ENCODE measurements at places on chromosomes 5 and 9. TPM values are rescaled to one million over a fixed set of nuclear protein-coding genes. Genes with fewer than 3 reads are reported as not detected.

GRCh38 chr5:142685418-142686209 is at the start of gene FGF1:
Gene FGF1, minus strand, starts transcription at chr5:142686090. Its CDS starts 71,963 bp downstream, at chr5:142614127.
- DNase-seq = no peak

The C8G gene
- 15.7 TPM for total RNA-seq

GRCh38 chr5:172506921-172507320 is 52.6 kb upstream of the SH3PXD2B start:
- no peak for DNase-seq

The TMEM171 gene
- total RNA-seq = 1.3 TPM

The PCDHA10 gene
- total RNA-seq = 13.8 TPM

- no peak for DNase-seq
Measured at GRCh38 chr9:108621991-108622855, 233.6 kb downstream of the ACTL7B start.

DNA sequence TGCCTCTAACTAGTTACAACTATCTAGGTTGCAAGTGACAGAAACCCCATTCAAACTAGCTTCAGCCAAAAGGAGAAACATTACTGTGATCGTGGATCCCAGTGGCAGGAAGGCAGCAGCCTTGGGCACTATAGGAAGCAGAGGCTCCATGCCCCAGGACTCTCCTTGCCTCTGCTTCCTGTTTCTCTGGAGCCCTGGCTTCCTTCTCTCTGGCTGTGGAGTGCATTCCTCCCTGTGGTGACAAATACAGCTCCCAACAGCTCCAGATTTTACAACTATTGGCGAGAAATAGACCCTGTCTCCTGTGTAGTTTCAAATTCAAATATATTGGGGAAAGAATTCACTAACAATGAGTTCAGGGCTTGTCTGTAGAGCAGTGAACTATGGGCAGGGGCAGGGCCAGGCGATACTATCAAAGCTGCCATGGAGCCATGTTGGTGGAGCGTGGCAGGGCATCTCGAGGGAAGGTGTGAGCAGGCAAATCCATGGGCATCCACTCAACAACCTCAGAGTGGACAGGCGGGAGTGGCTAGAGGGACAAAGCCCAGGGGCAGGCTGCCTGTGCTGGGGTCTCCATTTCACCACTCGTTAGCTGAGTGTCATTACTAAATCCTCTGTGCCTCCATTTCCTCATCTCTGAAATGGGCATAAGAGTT is 189.5 kb downstream of the ERCC6L2 start:
- no peak for DNase-seq

The CAMSAP1 gene
- 15.6 TPM for total RNA-seq

- DNase-seq = no peak
Measured at GRCh38 chr5:15031180-15031579, 159.6 kb upstream of the ANKH start.

GRCh38 chr5:17105744-17106418 is 111.5 kb upstream of the BASP1 start:
- peak; percentile 74 for DNase-seq

The ANKRD31 gene
- total RNA-seq = 0.60 TPM

DNA sequence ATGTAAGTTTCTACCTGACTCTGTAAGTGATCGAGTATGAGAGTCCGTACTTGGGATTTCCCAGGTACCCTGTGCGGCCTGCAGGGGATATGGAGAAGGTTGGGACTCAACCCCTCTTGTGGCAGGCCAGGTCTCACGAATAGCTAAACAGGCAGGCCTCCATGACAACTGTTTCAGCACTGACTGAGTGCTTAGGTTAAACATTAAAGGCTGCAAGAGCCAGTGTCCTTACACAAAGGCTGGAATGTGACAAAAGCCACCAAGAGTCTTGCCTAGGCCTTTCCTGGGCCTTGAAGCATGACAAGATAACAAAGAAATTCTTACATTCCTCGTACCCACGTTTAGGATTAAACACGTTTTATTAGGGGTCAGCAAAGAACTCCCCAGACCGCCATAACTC is 58.6 kb downstream of the THBS4 start:
- DNase-seq = peak; percentile 55

- no peak for DNase-seq
Measured at GRCh38 chr9:125694478-125694877, 12.5 kb downstream of the MAPKAP1 start.

The AFAP1L1 gene
- 1.3 TPM for total RNA-seq

The PHYHD1 gene
- 20.3 TPM for total RNA-seq

DNA sequence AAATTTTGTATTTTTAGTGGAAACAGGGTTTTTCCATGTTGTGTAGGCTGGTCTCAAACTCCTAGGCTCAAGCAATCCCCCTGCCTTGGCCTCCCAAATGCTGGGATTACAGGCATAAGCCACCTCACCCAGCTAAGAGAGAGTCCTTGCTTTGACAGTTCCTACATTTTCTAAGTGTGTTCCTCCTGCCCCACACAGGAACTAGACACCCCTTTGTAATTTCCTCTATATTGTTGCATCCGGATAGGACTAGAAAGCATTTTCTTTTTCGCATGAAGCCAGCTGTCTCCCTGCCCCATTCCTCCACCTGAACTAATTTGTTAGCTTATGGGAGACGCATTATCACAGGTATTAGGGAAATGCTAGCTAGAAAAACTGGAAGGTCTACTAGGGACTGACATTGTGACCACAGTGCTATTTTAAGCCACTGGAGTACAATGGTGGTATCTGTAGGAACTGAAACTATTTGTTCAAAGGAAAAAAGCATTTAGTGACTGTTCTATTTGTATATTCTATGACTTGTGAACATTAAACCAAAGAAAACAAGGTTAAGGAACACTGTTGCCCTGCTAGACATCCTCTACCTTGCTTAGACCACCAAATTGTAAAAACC is 214.1 kb downstream of the SMARCA2 start:
- no peak for DNase-seq

GRCh38 chr5:65969539-65970393 is 43.4 kb downstream of the ERBIN start:
- no peak for DNase-seq

The MARCOL gene
- not detected for total RNA-seq

- DNase-seq = no peak
Measured at GRCh38 chr5:136375920-136376319, 10.6 kb upstream of the TRPC7 start.

The LCN9 gene
- 2.6 TPM for total RNA-seq

DNA sequence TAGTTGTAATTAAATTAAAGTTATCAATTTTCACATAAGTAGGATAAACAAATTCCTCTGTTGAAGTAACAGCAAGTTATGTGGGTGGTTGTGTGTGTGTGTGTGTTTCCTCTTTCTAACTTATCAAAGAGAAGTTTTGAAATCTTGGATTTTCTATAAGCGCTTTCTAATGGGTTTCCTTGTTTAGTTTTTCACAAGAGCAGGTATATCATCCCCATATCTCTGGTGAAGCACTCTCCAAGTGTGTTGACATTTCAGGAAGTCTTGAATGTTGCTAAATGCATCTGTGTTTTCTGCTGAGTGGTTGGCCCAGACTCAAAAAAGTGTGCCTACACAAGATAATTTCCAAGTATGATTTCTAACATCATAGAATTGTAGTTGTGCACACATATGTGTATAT is 43.3 kb downstream of the PRDM6 start:
- no peak for DNase-seq

DNA sequence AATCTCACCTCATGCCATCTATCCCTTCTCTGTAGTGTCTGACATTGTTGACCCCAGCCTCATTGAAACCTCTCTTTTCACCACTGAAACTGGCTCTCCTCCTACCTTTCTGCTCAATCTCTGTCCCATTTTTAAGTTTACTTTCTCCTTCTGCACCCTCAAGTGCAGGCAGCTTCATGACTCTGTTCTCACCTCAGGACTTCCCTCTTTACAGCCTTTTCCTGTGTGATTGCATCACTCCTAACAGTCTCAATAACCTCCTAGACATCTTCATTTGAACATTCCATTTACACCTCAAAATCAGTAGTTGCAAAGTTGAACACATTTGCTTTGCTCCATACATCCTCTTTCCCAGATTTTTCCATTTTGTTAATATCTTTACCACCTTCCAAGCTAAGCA is 172.1 kb downstream of the RASEF start:
- DNase-seq = no peak

- DNase-seq = no peak
Measured at GRCh38 chr5:58048954-58049353, 410.9 kb downstream of the PLK2 start.

The PGM5 gene
- total RNA-seq = 35.2 TPM

DNA sequence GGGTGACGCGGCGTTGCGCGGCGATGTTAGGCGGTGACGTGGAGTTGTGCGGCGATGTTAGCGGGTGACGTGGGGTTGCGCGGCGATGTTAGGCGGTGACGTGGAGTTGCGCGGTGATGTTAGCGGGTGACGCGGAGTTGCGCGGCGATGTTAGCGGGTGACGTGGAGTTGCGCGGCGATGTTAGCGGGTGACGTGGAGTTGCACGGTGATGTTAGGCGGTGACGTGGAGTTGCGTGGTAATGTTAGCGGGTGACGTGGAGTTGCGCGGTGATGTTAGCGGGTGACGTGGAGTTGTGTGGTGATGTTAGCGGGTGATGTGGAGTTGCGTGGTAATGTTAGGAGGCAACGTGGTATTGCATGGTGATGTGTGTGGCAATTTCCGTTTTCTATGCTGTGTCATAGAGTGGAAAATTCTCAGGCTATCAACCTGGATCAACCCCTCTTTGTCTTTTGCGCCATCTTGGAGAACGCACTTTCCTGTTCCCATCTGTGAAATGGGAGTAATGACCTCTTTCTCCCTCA is 76.0 kb downstream of the ANKRD33B start:
- no peak for DNase-seq

DNA sequence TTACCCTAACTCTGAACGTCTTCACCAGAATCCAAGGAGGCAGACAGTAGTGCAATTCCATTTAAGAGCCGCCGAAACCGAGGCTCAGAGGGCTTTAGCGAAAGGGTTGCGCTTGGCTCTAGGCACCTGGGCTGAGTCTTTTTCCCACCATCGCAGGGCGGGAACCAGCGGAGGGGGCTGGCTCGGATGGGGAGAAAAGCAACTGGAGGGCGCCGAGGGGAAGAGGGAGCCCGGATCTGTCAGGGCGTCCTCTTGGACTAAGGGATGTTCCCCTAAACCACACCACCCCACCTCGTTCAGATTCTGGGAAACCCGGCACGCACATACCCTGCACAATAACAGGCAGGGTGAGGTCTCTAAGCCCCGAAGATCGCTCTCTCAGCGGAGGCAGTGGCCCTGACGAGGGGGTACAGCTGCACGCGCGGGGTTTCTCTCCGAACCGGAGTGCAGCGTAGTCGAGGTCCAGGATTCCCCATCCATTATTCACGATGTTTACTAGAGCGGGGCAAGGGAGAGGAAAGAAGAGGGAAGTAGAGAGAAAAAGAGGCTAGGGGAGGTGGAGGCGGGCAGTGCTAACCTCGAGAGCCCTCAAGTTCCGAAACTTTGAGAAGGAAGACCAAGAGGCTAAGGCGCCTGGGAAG is 1.3 kb upstream of the POU4F3 start:
- DNase-seq = no peak

- DNase-seq = no peak
Measured at GRCh38 chr9:115810166-115810565, 343.4 kb upstream of the PAPPA start.

GRCh38 chr5:149313151-149313841 is 32.0 kb upstream of the GRPEL2 start:
- DNase-seq = no peak

DNA sequence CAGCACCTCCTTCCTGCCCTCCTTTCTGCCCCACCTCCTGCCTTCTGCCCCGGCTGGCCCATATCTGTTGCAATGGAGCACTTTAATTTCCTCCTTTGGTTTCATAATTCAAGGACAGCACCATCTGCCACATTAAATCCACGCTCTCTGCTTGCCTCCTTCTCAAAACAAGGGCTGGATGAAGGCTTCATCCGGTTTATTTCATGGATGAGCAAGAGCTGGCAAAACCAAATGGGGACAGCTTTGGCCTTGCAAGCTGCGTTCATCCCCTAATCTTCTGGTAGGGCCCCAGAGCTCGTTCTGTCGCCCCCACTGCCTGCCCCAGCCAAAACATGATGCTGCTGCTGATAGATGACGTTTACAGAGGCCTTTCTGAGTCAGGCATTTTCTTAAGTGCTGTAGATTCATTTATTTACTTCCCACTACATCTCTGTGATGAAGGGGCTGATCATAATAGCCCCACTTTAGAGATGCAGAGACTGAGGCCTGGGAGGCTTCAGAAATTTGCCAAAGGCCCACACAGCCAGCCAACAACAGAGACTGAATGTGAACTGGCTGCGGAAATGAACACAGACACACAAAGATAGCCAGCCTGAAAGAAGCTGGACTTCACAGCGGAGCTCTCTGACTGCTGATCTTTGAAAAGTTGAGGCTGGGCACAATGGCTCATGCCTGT is 115.6 kb upstream of the CPEB4 start:
- no peak for DNase-seq

- DNase-seq = no peak
Measured at GRCh38 chr5:181053488-181054121, 13.5 kb downstream of the BTNL9 start.

GRCh38 chr9:15294604-15295003 is 12.4 kb downstream of the TTC39B start:
- DNase-seq = no peak

DNA sequence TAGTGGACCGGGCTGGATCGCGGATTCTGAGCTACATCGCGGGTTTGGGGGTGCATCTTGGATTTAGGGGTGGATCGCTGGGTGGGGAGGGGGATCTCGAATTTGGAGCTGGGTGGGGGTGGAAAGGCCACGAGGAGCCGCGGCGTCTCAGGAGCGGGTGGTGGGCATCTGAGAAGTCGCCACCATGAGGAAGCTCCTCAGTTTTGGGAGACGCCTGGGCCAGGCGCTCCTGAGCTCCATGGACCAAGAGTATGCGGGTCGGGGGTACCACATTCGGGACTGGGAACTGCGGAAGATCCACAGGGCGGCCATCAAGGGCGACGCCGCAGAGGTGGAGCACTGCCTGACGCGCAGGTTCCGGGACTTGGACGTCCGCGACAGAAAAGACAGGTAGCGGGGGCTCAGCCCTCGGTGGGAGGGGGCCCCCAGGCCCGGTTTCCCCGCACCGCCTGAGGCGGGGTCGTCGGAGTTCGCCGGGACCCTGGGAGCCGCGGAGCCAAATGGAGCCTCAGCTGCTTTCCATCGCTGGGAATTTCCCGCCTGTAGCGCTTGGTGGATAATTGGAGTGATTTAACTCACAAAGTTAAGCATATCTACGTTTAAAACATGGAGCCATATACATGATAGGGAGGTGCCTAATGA is 376 bp downstream of the ANKRD18B start:
- DNase-seq = peak; percentile 6

DNA sequence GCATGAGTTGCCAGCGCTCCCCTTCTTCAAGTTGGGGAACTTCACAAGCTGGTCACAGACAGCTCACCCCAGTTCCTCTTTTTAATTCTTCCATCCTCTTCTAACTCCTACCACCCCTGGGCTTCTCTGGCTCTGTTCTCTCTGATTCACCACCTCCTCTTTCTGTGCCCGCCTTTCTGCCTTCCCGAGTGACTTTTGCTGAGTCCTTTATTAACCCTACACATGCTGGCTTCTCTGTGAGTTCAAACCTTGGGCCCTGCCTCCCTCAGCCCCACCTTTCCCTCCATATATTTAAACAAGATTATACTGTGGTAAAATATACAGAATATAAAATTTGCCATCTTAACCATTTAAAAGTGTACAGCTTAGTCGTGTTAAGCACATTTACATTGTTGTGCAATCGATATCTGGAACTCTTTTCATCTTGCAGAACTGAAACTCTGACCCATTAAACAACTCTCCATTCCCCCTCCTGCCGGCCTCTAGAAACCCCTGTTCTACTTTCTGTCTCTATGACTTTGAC is 32.0 kb downstream of the SLC46A2 start:
- no peak for DNase-seq

The PLEKHG4B gene
- total RNA-seq = 4.0 TPM

GRCh38 chr5:173852790-173853359 is 35.3 kb upstream of the CPEB4 start:
- DNase-seq = no peak

The LHX2 gene
- not detected for total RNA-seq

Data from hepatocyte (in vitro differentiated cells).